ENCODE measurements at places on chromosomes 13 and 19.

GRCh38 chr13:110367620-110368019 is 60.5 kb downstream of the COL4A2 start:
- no peak for DNase-seq

DNA sequence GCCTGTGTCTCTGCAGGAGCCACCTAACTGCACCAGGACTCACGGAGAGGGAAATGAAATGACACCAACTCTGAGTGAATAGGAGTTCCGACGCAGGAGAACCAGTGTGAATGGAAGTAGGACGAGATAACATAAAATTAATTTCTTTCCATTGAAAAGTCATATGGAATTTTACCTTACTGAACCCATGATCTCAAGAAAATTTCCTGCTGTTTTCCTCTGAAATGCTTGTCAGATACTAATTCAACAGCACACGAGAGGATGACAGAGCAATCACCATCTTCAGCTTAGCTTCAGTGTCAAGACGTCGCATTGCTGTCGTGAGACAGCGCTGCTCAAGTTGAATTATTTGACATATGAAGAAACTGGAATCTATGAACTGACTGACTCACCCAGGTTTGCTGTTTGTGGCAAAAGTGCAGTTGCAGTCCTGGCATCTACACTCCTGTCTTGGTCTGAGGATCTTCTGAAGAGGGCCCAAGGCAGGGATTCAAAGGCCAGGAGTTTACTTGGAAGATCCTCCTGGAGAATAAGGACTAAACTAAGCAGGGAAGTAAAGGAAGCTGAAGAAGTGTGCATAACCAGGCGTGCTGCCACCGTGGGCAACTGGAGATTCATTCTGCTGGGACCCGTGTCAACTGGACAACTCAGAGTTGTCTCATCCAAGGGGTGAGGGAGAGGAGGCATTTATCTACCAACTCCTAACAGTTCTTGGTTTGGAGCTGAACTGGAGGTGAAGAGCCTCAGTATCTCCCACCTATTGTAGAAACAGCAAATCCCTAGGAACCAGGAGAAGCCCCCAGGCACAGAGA is 214.4 kb upstream of the IRS2 start:
- no peak for DNase-seq

DNA sequence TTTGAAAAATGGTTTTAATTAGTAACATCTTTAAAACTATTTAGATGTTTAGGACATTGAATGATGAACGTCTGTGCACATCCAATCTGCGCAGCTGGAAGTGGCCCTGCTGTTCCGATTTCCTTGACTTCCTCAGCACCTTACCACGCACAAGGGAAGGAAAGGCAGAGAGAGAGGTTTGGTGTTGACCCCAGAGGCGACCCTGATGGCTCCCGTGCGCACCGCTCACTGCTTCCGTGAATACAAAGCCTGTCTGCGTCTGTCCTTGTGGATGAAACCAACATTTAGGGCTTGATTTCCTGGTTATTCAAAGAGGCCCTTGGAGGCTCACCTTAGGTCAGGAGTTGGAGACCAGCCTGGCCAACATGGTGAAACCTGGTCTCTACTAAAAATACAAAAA is 8.5 kb downstream of the MCF2L start:
- DNase-seq, result no peak

GRCh38 chr19:4401769-4402170 is 670 bp upstream of the CHAF1A start:
- no peak for DNase-seq

GRCh38 chr19:1287354-1288225 is 1.9 kb downstream of the EFNA2 start:
- DNase-seq, result no peak

DNA sequence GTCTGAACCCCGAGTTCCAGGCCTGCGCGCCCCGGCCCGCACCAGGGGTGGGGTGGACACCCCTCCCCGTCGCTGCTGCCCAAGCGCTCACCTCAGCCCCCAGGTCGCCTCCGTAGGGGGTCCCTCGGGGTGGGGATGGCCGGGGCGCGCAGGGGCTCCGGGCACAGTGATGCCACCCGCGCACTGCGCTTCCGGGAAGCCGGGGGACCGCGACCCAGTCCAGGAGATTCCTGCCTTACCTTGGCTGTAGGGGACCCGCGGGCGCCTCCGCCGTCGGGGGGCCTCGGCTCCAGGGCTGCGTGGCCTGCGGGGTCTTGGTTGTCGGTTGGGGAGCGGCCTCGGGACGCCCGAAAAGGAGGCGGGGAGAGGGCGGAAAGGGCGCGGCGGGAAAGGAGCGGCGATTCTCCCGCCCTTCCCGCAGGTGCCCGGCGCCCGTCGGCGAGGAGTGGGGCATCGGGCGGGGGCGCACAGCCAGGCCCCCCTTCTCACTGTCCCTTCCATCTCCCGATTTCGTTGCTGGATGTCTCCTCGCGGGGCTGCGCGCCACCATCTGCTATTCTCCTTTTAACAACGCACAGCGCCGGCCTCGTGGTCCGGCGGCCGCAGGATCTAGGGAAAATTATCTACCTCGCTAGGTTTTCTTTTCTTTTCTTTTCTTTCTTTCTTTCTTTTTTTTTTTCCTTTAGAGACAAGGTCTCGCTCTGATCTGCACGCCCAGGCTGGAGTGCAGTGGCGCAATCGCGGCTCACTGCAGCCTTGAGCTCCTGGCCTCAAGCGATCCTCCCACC is at the start of gene KEAP1:
KEAP1 (minus strand) TSS at position 355 of the 788 bp plus-strand sequence. CDS start 3,323 bp downstream, outside the sequence.
- DNase-seq, result no peak

GRCh38 chr13:46565808-46566750 is 13.1 kb downstream of the LRCH1 start:
- no peak for DNase-seq

DNA sequence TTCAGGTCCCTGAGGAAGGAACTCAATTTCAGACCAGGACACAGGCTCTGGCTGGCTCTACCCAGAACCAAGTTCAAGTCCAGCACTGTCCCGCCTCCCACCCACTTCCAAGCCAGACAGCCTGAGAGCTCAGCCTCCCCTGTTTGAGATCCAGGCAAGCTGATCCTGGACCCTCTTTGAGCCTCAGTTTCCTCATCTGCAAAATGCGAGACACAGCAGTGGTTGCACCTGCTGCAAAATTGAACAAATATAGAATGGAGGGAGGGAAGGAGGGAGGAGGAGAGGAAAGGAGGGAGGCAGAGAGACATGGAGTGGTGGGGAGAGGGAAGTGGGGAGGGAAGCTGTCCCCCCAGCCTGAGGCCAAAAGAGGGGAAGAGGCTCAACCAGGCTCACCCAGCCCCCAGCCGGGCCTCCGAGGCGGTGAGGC is 751 bp downstream of the TMEM221 start:
- DNase-seq, result no peak

GRCh38 chr19:48670699-48671445 is 1.9 kb downstream of the NTN5 start:
- no peak for DNase-seq

DNA sequence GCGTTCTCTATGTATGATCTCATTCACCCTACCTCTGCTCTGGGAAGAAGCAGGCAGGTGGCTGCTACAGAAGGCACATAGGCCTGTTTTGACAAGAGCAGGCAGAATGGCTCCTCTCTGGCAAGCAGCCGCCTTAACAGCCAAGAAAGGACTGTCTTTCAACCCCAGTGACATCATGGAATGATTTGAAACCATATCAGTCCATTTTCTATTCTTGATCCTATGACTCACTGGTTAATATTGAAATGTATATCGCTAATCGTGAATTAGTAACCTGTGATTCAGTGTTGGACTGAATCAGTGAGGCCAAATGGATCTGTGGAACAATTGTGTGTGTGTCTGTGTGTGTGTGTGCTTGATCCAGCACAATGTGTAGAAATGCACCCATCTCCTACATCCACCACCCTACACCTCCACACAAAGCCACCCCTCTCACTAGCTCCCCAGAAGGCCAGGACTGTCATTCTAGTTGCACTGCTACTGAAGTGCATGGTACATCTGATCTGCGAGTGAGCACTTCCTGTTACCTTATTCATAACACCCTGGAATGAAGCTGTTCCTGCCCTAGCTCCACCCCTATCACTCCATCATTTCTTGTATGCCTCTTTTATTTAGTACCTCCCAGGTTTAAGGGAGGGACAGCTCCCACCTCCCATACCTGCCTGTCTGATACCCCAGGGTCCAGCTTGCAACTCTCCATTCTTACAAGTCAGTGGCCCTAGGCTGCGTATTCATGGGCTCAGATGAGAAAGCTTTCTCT is 460.0 kb downstream of the FOXO1 start:
- DNase-seq, result peak; percentile 52

DNA sequence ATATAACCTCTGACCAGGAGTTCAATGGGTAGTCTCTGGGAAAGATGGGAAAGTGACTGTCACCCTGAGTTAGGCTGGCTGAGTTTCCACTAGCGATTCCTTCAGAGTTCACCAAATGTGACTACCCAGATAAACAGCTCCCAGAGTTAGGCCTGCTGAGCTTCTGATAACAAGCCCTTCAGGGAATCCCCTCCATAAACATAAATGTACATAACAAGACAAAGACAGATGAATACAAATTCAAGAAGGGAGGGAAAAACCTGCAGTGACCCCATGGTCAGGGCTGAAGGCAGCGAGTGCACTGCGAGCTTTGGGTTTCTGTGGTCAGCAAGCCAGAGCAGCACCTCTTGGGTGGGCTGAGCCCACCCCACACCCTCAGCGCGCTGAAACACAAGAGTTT is 25.4 kb upstream of the CEACAM4 start:
- no peak for DNase-seq

DNA sequence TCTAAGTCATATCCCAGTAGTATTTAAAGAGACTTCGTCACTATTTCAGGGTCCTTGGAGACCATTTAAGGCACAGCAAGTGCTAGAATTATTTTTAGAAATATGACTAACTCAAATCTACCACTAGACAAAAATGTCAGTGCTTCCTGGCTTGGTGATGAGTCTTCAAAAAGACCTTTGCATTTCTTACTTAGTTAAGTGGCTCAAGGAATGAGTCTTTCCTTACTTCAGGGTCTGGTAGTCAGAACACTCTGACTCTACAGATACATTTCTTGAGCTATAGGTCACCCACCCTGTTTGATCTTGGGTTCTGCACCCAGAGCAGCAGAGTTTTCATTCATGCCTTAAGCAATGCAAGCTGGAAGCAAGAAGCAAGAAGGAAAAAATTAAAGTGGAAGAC is 191.0 kb upstream of the HTR2A start:
- no peak for DNase-seq

GRCh38 chr19:16335226-16335625 is 10.6 kb downstream of the KLF2 start:
- DNase-seq, result peak; percentile 39

GRCh38 chr13:113655346-113656002 is 2.5 kb downstream of the ATP4B start:
- DNase-seq, result no peak

- no peak for DNase-seq
These were observed 1.5 kb downstream of the ZIC5 start for GRCh38 chr13:99969919-99970650.

DNA sequence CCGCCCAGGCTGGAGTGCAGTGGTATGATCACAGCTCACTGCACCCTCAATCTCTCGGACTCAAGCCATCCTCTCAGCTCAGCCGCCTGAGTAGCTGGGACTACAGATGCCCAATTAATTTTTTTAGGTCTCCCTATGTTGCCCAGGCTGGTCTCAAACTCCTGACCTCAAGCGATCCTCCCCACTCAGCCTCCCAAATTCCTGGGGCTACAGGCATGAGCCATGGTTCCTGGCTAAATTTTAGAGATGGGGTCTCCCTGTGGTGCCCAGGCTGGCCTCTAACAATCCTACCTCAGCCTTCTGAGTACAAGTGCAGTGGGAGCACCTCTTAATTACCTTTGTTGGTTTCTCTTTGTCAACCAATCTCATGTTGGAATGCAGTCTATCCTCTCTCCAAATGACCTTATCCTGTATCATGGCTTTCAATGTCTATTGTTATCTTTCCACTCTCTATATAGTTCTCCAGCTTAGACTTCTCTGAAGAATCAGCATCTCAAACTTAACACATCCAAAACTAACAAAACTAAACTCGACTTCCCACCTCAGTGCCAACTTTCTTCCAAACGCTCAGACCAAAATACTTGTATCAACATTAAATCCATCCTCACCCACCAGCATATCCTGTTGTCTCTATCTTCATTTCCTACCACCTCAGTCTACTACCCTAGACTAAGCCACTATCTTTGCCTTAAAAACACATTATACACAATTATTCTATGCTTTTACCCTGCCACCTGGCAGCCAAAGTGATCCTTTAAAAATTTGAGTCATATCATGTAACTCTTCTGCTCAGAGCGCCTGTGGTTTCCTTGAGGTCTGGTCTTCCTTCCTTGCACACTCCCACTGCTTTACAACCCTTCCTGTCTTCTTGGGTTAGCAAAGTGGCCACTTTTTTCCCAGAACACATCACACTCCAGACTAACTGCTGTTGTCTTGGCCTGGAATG is 6.7 kb downstream of the TPT1 start:
- DNase-seq, result peak; percentile 60

- no peak for DNase-seq
These were observed 193.8 kb downstream of the FOXO1 start for GRCh38 chr13:40472427-40473220.

GRCh38 chr13:106530980-106531481 is 4.4 kb downstream of the EFNB2 start:
- no peak for DNase-seq

GRCh38 chr13:24086642-24087041 is 73.9 kb upstream of the SPATA13 start:
- DNase-seq, result no peak

- no peak for DNase-seq
These were observed 61.1 kb upstream of the FAM216B start for GRCh38 chr13:42720113-42720857.

- DNase-seq, result no peak
These were observed 6.8 kb downstream of the PLEKHJ1 start for GRCh38 chr19:2229103-2230032.

DNA sequence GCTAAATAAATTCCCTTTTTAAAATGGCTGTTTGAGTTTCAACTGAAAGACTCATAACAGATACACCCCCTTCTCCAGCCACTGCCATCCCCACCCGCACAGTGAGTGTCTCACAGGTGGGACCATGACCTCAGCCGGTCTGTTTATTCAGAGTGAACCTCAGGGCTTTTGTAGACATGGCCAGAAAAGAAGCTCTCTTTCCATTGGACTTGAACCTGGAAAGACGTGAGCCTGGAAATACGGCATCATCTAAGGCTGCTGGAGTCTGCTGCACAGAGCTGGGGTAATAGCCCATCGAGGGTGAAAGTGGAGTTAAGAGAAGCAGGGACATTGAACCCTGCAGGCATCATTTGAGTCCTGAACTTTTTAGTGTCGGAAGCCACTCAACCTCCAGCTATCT is 15.2 kb upstream of the KPNA3 start:
- no peak for DNase-seq
